Cerebellar nuclear complex (tissue), 1 donor: ENCODE measurements at places on chromosomes 1 and 21.

GRCh38 chr1:244709476-244710368 is 56.8 kb downstream of the DESI2 start:
- DNase-seq, result no peak

GRCh38 chr21:44735821-44736220 is 24.4 kb upstream of the TSPEAR start:
- DNase-seq, result no peak

DNA sequence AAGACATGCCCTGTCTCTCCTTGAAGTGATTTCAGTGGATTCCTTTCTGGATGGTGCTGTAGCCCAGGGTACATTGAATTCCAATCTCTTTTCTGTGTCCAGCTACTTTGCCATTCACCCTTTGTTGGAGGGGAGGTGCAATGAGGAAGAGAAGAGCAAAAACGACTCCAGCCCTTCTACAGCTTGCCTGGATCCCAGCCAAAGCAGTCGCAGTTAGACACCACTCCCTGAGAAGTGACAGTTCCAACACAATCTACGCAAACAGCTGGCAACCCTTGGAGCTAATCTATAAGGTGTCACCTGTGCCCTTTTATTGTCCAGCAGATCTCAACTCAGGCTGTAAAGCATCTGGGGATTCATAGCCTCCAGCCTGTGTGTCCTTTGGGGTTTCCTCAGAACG is 4.6 kb downstream of the CD244 start:
- DNase-seq, result no peak

DNA sequence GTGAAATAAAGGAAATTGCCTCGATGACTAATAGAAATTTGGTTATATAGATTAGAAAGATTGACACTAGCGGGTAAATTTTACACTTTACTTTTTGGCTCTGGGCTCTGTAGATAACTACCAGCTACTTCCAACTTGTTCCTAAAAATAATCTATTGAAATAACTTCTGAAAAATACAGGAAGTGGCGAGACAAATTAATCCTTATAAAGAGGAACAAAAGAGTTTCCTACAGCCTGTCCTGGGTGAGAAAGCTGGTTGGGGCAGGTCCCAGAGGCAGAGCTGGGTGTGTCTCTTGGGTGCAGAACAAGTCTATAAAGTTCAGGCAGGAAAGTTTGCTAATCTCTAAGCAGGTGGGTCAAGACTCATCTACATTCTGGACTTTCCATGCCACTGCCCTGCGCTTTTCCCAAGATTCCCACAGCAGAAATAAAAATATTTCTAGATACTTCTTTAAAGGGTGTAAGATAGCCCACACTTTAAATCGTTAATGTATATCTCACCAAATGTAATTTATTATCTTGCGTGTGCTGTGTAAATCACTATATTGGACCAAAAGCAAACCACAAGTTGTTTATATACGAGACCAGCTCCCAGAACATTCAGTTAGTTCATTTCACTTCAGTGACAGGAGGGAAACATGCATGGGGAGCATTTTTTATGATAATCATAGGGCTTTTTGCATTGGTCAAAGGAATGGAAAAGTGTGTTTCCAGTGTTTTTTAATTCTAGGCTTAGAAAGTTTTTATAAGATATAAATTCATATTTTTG is 70.1 kb upstream of the NRIP1 start:
- DNase-seq, result no peak

GRCh38 chr1:209207126-209207700 is 376.3 kb upstream of the CAMK1G start:
- no peak for DNase-seq

GRCh38 chr1:42743317-42744147 is 3.5 kb upstream of the CLDN19 start:
- no peak for DNase-seq

- DNase-seq, result no peak
These were observed 36.4 kb downstream of the RCSD1 start for GRCh38 chr1:167666416-167666815.

DNA sequence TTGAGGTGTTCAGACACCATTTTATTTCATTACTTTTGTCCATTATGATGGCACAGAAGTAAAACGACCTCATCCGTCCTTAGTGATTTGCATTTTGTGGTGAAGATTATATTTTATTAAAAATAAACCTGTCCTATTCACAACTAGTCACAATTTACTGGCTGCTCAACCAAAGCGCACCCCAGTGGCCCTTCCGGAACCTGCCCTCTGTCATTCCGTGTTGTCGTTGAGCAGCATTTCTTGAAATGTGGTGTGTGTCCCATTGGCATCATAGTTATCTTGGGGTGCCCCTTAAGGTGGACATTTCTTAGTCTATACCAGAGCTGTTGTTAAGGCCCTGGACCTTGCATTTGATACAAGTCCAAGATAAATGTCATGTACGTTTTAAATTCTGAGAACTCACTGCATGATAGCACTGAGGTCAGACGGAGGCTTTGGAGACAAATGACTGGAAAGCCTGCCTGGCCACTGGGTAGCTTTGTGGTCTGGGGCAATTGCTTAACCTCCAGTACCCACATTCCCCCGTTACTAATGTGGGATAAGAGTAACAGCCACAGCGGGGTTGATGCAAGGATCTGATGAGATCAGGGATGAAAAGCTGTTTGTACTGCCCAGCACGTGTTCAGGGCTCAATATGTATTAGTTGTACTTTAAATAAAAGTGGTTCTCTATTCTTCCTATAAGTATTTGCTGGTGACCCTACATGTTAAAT is 36.2 kb downstream of the BACH1 start:
- no peak for DNase-seq

DNA sequence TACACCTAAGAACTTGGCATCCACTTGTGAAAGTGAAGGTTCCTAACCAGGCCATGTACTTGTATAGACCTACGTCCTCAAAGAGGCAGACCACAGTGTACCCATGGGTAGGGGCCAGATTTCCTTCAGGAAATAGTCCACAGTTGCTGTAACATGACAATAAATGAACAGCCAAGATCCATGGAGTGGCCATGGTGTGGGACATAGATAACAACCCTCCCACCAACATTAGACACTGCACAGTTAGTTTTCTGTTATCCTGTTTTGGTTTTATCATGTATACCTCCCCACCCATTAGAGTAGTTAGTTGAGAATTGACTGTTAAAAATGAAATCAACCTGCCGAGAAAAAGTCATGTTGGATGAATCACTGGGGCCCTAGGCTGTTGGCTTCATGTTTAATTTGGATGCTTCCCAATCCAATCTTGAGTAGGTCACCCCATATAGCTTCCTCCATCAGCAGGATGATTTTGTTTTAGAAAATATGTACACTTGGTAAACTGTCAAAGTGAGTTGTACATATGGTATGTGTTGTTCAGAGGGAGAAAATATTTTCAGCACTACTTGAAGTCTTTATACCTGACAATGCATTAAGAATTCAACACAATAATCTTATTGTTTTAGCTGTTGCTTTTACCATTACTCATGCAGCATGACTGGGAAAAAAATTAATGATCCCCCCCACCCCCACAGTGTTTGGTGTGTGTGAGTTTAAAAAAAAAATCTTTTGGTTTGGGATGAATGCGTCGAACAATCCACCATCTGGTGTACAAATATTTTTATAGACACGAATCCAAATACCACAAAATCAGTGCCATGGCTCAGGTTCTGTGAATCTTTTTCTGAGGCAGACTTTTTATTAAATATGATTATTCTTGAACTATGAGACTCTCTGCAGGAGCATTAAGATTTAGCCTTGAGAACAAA is 88.3 kb upstream of the ARHGAP29 start:
- DNase-seq, result no peak

DNA sequence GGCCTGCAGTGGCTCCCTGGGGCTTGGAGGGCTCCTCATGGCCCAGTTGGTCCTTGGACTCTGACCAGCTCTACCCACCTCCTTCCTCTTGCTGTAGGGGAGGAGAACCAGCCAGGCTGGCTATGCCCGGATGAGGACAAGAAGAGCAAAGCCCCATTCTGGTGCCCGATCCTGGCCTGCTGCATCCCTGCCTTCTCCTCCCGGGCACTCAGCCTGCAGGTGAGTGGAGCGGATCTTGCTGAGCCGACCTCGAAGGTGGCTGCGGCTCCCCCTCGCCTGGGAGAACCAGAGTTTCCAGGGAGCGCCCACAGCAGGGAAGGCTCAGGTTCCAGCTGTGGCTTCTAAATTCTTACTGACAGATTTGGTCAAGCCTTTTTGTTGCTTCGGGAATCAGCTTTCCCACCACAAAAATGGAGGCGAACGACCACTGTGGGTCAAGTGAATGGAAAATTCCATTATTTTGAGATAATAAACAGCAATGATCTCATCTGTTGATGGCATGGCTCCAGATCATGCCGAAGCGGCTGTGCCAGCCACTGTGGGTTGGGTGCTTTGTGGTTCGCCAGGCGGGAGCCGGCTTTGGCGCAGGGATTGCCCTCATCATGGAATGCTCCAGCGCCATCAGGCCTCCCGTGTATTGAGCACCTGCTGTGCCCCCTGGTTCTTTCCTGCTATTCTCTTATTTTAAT is 106.5 kb upstream of the ACTL8 start:
- peak; percentile 14 for DNase-seq

GRCh38 chr1:185368313-185368855 is 51.3 kb upstream of the IVNS1ABP start:
- no peak for DNase-seq

- DNase-seq, result no peak
These were observed 552.5 kb upstream of the ADAMTS5 start for GRCh38 chr21:27519361-27519760.

- no peak for DNase-seq
These were observed 53.9 kb downstream of the GALNT2 start for GRCh38 chr1:230120921-230121381.

- no peak for DNase-seq
These were observed 638 bp upstream of the OLIG2 start for GRCh38 chr21:33025106-33025488.

DNA sequence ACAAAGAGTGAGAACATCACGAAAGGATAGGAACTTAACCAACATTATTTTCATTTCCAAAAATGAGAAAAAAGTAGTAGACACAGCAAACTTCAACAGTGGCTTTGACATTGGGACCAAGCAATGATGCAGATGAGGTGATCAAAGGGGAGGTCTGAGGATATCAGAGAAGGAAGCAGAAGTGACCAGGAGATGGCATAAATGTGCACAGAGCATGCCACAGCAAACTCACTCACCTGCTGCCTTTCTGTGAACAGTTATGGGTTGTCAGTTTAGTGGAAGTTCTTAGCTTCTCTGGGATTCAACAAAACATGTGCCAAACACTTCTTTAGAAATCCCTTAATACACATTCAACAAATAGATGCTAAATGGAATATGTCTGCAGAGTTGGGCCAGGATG is 290.1 kb downstream of the PLPP3 start:
- no peak for DNase-seq

- DNase-seq, result no peak
These were observed 17.8 kb upstream of the PPP2R5A start for GRCh38 chr1:212267460-212267859.

GRCh38 chr1:80540149-80540548 is 1260.6 kb upstream of the ADGRL2 start:
- DNase-seq, result no peak

GRCh38 chr21:16838331-16838730 is 674.5 kb upstream of the CXADR start:
- DNase-seq, result no peak

DNA sequence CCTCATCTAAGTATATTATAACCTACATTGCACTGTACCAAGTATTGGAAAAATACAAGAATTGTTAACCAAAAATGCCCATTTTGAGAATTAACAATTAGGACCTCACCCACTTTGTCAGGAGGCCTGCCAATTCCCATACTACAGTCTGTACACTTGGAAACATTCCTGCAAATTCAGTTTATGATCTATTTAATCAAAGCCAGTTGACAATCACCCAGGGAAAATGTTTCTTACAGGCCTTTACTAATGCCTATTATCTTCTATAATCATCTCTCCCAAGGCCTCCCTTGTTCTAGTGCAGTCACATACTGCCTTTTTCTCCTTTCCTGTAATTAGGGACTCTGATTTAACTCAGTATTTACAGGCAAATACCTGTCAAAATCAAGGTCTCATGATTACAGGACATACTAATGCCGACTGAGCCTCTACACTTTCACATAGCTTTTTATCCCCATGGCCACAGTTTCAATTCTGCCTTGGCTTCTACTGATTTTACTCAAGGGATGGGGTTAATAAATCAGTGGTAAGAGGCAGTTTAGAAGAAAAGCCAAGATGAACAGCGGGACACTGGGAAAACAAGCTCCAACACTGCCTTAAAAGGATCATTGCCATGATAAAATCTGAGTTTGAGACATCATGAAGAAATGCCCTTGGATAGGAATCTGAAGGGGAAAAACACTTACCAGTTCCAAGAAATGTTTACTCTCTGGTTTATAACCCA is 338.7 kb downstream of the VAV3 start:
- no peak for DNase-seq

DNA sequence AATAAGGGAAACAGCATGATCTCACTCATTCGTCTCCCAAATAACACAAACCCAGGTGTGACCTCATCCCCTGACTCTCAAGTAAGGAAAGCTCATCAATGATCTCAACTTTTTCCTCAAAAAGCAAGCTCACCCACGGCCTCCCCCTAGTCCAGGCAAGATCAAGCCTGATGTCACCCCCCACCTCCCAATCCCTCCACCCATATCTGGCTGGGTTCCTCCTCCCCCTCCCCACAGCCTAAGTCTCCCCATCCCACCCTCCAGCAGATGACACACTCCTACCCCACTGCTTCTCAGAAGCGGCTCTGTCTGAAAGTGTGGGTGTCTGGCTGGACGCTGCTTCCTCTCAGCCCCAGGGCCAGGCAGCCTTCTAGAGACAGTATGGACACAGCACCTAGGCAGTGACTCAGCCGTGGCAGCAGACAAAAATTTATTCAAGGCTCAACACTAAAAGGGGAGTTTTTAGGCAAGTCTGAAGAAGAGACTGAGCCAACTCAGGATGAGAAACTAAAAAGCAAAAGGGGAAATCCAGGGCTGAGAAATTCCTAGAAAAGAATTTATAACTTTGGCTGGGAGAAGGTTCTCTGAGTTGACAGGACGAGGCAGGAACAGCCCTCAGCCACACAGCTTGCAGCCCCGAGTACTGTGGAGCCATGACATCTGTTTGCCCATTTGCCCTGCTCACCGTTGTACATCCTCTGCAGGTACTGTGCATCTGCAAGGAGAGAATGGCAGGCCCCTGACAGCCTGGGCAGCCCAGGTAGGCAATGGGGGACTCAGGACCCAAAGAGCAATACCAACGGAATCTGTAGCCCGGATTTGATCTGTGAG is 81.6 kb upstream of the LRRC8D start:
- DNase-seq, result no peak

DNA sequence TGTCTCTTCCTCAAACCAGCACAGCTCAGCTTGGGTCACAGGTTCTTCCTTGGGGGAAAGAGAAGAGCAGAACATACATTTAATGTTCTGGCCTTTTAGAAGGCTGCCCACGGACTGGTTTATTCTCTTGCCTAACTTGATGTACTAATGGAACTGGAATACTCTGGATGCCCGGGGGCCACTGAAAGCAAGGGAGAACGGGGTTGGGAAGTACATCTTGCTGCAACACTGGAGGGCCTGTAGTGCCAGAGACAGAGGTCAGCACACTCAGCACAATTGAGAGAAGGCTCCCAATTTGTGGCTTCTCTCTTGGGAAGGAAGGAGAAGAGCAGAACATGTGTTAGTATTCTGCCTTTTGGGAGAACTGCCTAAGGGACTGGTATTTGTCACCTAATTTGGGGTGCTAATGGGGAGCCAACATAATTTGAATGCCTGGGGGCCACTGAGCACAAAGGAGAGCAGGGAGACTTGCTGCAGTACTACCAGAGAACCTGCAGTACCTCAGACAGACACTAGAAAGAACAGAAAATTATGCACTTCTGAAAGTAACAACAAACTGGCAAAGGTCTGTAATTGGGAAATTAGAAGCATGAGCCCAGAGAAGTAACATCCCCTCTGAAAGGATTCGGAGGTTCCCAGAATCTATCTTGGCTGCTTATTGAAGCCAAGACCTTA is 14.1 kb downstream of the ZNF691 start:
- DNase-seq, result no peak

GRCh38 chr1:11990303-11991032 is 10.2 kb downstream of the MFN2 start:
- no peak for DNase-seq
